ENCODE measurements at places on chromosomes 11 and 22.

DNA sequence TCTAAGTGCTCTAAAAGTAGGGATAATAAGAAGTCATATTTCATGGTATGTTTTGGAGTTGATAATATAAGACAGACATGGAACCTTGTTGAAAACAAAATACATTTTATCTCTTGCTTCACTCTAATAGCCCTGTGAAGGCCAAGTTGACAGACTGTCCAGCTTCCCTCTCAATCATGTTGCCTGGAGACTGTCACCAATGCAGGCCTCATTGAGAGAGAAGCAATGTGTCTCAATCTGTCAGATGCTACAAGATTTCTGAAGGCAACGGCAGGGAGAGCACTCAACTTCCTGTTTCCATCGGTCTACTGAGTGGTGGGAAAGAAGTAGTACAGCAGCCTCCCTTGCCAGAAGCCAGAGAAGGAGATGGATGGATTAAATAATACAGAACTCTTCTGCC lies 23.6 kb upstream of the FJX1 start:
- DNase-seq, result no peak

DNA sequence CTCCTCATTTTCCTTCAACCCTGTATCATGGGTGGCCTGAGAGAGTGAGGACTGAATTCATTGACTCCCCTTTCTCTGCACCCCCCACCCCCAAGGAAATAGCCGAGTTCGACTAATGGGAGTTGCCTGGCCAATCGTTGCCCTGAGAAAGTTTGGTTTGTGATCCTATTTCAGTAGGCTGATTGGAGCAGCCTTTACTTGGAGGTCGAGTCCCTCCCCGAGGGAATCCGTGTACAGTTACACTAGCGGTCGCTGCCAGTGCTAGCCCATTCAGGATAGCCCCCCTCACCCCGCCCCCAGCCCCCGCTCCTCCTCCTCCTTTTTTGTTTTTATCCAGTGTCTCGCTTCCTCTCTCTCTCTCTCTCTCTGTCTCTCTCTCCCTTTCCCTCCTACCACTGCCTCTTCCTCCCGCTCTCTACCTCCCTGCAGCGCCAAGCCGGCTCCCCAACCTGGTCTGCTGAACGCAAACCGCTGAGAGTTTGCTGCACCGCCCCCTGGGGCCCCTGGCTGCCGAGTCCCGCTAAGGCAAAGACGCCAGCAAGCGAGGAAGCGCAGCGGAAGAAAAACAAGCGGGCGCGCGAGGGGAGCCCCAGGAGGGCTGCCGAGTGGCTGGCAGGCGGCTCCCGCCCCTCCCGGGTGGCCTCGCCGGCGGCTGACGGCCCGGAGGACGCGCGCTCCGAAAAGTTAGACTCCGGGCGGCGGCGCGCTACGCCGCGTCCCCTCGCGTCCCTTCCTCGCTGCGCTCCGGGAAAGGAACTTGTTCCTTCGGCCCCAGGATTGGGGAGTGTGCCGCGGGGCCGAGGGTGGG lies at the start of gene GRAMD1B:
Gene GRAMD1B, plus strand, starts transcription at position 357 of the 808 bp plus-strand sequence. CDS start 524 bp downstream, outside the sequence.
- peak; percentile 90 for DNase-seq

DNA sequence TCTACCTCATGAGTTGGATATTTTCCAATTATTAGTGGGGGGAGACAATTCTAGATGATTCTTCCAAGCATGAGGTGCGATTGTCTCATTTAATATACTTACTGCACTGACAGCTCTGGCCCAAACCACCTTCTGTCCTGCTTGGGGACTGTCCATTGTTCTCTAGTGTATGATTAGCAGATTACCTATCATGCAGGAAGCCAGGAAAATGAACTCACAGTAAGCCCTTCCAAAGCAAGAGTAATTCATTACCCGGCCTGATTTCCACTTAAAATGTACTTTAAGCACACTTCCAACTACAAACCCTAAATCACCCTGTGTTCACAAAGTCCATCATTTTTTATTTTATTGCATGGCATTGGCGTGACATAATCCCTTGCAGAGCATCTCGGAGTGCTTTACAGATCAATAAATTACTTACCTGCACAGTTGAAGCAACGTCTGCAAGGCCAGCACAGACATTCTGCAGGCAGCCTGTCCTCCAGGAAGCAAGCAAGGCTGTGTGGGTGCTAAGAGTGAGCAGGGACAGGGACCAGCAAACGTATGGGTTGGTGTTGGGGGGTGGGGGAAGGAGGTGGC lies 838.2 kb downstream of the NTM start:
- DNase-seq, result no peak

GRCh38 chr22:25563761-25564319 lies 635 bp upstream of the GRK3 start:
- DNase-seq, result peak; percentile 6

DNA sequence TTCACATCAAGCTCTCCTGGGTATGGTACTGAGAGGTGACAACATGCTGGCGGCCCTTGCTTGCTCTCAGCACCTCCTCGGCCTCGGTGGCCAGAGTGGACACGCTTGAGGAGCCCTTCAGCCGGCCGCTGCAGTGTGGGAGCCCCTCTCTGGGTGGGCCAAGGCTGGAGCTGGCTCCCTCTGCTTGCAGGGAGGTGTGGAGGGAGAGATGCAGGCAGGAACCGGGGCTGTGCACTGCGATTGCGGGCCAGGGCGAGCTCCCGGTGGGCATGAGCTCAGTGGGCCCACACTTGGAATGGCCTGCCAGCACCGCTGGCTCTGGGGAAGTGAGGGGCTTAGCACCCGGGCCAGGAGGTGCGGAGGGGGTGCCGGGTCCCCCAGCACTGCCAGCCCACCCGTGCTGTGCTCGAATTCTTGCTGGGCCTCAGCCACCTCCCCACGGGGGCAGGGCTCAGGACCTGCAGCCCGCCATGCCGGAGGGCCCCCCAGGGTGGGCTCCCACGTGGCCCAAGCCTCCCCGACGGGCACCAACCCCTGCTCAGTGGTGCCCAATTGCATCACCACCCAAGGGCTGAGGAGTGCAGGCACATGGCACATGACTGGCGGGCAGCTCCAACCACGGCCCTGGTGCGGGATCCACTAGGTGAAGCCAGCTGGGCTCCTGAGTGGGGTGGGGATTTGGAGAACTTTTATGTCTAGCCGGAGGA lies 106.2 kb downstream of the RAB38 start:
- no peak for DNase-seq

GRCh38 chr11:92129811-92130210 lies 94.8 kb upstream of the FAT3 start:
- DNase-seq, result no peak

GRCh38 chr11:2668876-2669275 lies 30.9 kb downstream of the KCNQ1OT1 start:
- no peak for DNase-seq

GRCh38 chr22:36940676-36941075 lies 27.2 kb downstream of the CSF2RB start:
- no peak for DNase-seq

GRCh38 chr11:2301631-2302305 lies at the start of the genes C11orf21 and TSPAN32:
C11orf21 (minus strand) TSS chr11:2301918; CDS start chr11:2301808, 110 bp downstream.
TSPAN32 (plus strand) TSS chr11:2302013; CDS start chr11:2302150, 137 bp downstream.
- DNase-seq, result peak; percentile 3

- DNase-seq, result no peak
These were observed 13.4 kb downstream of the ZP1 start for GRCh38 chr11:60880643-60881282.

DNA sequence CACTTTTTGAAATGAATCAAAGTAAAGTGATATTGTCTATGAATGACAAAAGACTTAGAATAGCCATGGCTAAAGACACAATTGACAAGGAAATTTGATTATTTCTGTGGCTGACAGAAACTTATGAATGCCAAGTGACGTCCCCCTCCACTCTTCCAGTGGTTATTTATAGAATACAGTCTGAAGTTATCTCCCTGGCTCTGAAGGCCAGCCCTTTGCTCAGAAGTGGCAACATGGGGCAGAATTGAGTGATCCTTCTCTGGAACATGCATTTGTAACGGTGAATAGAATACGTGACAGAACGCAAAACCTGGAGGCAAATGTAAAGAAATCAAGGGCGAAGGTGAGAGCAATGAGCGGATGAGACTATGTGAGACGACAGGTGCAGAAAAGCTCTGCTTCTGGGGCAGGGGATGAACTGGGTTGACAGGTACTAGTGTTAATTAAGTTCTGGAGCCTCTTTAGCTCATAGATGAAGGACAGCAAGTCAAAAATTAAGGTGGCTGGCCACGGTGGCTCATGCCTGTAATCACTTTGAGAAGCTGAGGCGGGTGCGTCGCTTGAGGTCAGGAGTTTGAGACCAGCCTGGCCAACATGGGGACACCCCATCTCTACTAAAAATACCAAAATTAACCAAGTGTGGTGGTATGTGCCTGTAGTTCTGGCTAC lies 585.7 kb upstream of the B3GAT1 start:
- no peak for DNase-seq

- DNase-seq, result peak; percentile 6
These were observed 24.9 kb downstream of the IMMP1L start for GRCh38 chr11:31484497-31484896.

DNA sequence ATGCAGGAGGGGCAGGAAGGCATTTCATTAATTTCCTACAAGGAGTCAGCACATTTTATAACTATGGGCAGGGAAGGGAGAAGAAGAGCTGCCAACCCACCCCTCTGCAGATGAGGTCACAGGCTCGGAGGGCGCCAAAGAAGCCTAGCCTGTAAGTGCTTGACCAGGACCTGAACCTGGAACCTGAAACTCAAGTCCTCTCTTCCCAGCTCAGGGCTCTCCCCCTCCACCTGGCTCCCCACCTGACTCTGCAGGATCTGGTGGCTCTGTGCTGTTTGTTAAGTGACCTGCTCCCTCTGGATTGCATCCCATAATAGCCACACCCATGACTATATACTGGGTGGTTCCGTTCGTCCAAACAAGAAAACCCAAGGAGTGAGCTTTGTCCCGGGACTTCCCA lies 27.3 kb downstream of the SCGB1A1 start:
- no peak for DNase-seq

DNA sequence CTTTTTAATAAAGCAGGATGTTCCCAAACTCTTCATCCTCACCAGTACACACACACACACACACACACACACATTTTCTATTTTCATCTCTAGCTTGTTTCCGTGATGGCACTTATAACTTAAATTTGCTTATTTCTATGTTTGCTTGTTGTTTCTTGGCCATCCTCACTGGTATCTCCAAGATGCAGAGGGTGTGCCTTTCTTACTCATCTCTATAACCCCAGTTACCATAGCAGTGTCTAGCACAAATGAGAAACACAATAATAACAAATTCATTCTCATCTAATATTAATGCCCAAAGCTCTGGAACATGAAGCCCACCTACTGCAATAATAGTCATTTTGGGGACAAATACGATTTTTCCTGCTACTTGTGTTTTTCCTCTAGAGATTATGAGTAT lies 156.3 kb downstream of the GRM5 start:
- DNase-seq, result no peak

GRCh38 chr22:33584152-33584551 lies 336.1 kb downstream of the LARGE1 start:
- DNase-seq, result no peak

DNA sequence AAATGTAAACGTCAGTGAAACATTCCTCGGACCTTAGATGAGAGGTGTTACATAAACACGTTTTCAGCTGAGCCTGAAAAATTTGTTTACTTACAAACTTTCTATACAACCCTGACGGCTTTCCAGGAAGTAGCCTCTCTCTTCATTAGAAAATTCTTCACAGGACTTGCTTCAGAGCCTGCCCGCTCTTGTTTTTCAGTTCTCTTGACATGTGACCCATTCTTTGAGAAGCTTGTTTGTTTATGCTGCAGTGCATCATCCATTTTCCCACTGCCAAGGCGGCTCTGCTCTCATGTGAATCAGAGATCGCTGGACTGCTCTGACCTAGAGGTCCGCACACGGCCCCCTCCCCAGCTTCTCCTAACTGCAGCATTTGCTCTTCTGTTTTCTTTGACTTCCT lies 47.9 kb upstream of the ARHGAP42 start:
- peak; percentile 83 for DNase-seq

DNA sequence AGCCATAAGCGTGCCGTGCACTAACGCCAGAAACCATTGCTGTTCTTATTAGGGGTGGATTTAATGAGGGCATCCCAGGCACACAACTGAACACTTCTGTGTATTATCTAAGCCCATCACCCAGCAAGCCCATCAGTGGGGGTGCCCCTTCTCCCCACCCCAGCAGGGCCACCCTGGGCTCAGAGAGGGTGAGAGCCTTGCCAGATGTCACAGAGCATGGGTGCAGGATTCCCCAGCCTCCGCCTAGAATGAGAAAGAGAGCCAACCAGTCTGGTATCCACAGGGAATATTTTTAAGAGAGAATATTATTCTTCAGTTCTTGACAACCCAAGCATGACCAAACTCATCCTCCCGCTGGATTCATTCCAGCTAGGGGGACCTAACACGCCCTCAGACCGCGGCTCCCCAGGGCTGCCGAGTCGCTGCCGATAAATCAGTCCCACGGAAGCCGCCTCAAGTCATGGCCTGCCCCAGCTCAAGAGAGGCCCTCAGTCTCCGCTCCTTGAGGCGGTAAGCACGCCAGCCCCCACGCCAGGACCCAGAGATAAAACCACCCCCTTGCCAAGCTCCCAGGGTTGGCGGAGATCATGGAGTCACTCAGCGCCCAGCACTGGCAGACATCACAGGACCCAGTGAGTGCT lies 47.2 kb downstream of the MN1 start:
- DNase-seq, result no peak

DNA sequence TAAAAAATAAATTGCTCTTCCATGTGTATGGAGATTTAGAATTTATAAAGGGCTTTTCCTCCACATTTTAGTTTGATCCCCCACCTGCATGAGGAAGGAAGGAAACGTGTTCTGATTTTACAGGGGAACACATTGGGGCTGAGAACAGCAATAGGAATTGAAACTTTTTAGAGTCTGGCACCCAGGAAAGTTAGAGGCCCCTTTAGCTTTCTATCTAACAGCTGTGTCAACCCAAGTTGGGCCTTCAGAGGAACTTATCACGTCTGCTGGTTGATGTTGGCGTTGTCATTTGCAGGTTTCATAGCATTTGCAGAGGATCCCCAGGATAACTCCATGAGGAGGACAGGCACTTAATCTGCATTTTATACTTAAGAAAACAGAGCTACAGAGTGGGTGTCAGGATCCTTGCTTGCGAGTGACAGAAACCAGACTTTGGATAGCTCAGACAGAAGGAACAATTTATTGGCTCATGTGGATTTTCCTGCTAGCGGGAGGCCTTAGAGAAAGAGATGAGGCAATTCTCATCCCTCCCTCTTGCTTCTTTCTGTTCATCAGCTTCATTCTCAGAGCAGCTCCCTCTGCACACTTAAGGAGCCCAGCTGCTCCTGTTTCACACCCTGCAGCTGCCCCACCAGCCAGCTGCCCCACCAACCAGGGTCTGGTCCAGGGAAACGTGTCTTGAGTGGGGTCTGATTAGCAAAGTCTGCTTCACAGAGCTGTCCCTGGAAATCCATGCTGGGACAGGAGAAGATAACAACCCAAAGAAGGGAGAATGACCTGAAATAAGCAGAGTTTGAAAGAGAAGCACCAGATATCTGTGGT lies 92.5 kb upstream of the OR4B1 start:
- DNase-seq, result no peak

DNA sequence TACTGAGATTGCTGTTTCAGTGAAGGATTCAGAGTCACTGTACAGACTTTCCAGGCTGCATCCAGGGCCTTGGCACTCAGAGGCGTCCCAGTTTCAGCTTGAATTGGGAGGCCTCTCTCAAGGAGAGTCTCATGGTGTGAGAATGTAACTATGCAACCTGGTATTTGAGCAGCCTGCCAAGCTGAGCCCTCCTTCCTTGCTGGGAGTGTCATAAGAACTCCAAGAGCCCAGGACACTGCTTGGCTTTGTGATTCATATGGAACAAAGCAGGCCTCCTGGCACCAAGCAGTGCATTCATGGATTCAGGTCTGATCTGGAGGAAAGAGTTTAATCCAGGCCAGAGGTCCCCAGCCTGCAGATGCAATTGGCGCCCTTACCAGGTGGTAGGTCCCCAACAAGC lies 171.7 kb downstream of the DBX1 start:
- peak; percentile 92 for DNase-seq

- DNase-seq, result peak; percentile 67
These were observed 9.0 kb downstream of the SYN3 start for GRCh38 chr22:33049119-33049729.

- DNase-seq, result no peak
These were observed 4.3 kb upstream of the OR5B12 start for GRCh38 chr11:58446294-58446693.
